Esophagus squamous epithelium (tissue), 5 donors: ENCODE measurements at places on chromosomes 5 and 9.

DNA sequence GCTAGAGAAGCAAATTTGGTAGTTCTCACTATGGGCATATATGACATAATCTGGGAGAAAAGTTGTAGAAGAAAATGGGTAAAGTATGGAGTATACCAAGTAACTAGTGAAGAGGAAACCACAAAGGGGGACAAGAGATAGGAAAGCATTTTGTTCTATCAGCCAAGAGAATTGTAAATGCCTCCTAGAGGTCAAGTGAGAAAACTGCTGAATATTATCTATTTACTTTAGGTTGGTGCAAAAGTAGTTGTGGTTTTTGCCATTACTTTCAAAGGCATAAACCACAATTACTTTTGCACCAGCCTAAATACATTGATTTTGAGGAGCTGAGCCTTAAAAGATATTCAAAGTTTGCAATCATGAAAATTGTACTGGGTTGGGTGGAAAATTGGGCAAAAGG lies 126.7 kb upstream of the GRHPR start:
- DNase-seq = no peak

DNA sequence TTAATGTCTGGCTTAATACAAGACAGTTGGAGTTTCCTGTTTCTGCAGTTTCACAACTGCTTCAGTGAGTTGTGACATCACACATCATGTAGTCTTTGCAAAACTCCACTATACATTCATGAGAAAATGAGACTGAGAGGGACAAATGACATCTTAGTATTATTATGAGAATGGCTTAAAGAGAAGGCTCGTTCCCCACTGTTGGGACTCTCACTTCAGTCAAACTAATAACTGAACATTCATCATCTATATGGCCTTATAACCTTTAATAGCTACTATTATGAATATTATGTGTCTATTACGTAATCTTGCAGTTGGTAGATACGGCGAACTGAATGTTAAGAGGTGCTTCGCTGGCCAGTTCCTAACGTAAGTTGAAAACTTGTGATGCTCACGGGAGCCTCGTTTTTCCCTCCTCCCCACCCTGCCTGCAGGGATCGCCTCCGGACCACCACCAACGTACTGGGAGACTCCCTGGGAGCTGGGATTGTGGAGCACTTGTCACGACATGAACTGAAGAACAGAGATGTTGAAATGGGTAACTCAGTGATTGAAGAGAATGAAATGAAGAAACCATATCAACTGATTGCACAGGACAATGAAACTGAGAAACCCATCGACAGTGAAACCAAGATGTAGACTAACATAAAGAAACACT lies 79.4 kb downstream of the SLC1A3 start:
- no peak for DNase-seq

DNA sequence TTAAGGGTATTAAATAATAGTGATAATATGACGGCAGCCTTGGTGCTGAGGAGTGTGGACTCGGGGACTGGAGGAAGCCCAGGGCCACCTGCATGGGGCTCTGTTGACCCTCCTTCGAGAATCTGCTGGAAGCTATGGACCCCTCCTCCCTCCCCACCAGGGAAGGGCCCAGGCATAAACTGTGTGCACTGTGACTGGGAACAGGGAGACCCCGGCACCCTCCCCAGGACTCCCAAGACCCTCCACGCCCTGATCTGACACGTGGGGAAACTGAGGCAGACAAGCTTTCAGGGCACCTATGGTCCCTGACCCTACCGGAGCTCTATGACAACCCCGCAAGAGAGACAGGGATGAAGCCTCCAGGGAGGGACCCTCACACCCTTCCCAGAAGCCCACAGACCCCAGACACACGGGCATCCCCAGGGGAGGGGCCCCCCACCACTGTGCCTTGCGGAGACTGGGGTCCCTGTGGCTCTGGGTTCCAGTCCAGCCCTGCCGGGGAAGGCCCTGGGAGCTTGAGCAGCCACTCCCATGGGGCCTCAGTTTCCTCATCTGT lies 6.5 kb upstream of the EGFL7 start:
- no peak for DNase-seq

- no peak for DNase-seq
These were observed 50.7 kb downstream of the P4HA2 start for GRCh38 chr5:132176987-132177386.

GRCh38 chr9:119101048-119101447 lies 268.2 kb downstream of the BRINP1 start:
- no peak for DNase-seq

DNA sequence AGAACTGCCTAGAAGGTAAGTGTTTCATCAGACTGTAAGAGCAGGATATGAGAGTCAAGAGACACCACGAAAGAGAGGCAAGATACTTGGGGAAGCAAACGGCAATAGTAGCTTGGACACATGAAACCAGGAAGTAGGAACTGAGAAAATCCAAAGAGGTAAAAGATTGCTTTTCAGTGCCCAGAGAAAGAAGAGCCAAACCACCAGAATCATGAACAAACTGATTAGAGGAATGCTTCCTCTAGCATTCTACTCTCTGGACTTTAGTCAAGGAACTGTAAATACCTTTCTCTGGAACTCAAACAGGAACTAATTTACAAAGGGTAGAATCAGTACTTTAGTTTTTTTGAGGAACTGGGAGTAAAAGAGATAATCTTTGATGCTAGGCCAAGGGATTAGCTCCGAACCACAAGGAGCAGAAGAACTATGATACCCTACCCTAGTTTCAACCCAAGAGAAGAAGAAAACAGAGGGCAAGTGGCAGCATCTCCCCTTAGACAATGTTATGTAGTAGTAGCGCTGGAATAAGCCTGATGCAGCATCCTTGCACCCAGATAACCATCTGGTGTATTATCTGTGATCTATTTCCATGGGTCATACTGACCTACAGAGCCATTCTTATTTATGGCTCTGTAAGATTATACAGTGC lies 41.3 kb downstream of the EFCAB9 start:
- DNase-seq = no peak

DNA sequence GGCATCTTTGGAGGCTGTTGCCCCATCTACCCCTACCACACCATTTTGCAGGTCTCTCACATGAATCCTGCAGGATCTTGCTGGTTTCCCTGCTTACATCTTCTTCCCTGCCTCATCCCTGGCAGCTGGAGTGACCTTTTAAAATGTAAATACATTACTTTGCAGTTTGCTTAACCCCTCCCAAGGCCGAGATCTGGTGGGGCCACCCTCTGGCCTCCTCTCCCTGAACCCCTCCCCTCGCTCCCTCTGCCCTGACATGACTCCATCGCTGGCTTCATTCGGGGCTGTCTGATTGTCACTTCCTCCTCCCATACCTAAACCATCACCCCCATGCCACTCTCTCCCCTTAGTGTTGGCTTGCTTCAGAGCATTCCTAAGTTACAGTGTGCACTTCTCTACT lies 12.6 kb upstream of the PALM2AKAP2 start:
- no peak for DNase-seq

GRCh38 chr5:143002459-143003327 lies 232.5 kb downstream of the ARHGAP26 start:
- DNase-seq = peak; percentile 19

GRCh38 chr5:173864126-173865050 lies 23.8 kb upstream of the CPEB4 start:
- DNase-seq = no peak

GRCh38 chr9:116494815-116495634 lies 192.1 kb upstream of the TRIM32 start:
- no peak for DNase-seq

DNA sequence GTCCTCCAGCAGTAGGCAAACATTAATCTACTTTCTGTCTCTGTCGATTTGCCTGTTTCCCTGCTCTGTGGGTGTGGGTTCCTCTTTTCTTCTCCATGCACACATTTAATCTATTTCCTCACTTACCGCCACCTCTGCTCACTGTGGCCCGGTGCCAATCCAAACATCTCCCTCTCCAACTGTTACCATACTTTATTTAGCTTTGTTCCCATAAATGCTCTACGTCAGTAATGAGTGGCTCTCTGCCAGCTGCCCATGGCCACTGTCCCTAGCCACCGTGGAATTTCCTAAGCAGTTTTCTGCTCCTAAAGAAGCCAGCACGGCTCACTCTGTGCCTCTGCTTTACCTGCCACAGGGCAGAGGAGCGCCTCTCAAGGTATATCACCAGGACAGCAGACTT lies 19.5 kb upstream of the GOLPH3 start:
- no peak for DNase-seq

DNA sequence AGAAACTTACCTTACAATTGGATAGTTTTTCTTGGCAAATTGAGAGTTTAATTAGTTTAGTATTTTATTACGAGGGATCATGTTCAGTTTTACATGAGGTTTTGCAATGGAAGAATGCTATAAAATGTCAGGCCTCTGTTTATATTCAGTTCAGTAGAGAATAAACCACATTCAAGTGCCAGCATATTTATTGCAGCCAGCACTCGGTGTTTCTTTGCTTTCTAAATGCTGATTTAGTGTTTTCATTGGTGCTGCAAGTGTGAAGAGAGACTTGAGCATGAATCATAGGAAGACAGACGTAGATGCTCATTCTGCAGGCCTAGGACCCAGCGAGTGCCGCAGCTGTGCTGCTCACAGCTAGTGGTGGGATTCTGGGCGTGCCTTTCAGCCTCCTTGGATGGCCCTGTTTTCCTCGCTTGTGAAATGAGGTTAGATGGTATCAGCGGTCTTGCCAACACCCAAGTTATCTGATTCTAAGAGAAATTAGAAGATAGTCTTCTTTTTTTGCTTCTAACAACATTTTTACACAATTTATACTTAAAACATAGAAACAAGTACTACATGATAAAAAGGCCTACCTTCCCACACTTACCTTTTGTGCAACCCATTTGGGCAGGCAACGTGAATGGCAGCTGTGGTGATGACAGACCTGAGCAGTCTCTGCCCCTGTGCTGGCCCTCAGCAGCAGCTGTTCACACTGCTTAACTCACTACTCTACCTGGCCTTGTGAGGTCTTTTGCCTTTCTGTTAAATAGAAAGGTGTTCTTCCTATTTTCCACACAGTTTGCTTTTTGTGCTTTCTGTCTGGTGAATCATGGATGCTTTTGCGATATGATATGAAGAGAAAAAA lies 26.8 kb upstream of the TNFAIP8 start:
- DNase-seq = no peak
